Activated T-helper 1 cell treated with anti-CD3 and anti-CD28 coated beads, Interleukin-12 subunit alpha, Interleukin-12 subunit beta, Interleukin-2, Interleukin-4 antibody, amounts not matched to agents 30 ng/mL and 10 ng/mL and 1 ng/mL, durations not matched to agents 14 hours and 24 hours and 36 hours (primary cell): ENCODE measurements at places on chromosomes 7 and 10. TPM values are rescaled to one million over a fixed set of nuclear protein-coding genes. Genes with fewer than 3 reads are reported as not detected.

DNA sequence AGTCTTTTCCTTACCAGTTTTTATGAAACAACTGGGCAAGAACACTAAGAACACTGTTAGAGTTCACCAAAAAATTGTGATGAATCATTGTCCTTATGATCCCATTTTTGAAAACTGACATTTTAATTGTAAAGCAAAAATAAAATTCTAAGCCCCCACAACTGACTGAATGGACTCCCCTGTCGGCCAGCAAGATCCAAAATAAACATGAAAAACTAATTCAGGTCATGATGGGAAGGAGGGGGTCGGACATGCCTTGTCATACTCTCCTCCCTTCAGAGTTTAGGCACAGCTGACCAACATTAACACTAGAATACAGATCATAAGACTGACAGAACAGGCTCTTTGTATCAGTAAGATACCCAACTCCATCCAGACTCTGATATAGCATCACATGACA, 2.0 kb upstream of the RBAK start:
- H3K27me3 ChIP-seq, result no peaks in the 10 kb centered on the region
- H3K27ac ChIP-seq, result no peak overlapping the region
- DNase-seq, result no peak

DNA sequence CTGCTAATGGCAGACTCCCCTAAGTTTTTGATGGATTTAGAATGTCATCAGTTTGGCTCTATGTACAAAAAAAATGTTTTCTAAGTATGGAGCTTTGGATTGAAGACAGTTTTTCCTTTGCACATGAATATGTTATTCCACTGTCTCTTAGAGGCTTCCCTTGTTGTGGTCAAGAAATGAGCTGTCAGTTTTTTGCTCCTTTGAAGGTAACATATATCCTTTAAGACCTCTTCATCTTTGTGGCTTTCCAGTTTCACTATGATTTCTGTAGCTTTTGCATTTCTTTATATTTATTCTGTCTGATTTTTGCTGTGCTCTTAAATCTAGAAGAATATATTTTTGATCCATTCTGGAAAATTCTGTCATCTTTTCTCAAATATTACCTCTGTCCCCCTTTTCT, 15.8 kb upstream of the ODAD2 start:
- peaks cover 16% of the 10 kb centered on the region for H3K27me3 ChIP-seq
- H3K4me1 ChIP-seq, result no peaks in the 10 kb centered on the region
- no peaks in the 10 kb centered on the region for H3K36me3 ChIP-seq
- no peak overlapping the region for H3K4me3 ChIP-seq
- no peak for DNase-seq

DNA sequence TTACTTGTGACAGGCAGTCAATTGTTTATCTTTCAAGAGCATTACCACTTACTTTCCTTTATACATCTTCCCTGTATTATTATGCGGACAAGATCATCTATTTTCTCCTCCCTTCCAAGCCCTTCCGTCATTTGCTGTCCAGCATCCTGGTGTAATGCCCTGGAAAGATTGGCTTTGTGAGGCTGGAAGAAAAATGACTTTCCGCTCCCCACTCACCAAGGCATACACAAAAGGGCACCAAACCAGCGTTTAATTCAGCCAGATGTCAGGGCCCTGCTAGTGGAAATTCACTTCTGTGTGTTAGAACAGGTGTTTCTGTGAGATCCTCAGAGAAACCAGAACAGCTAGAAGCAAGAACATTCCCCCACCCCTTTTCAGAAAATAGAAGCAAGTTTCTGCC, 128.1 kb upstream of the NANOS1 start:
- no peaks in the 10 kb centered on the region for H3K27me3 ChIP-seq
- H3K4me1 ChIP-seq, result no peaks in the 10 kb centered on the region

The PAPSS2 gene
- 0.07 and 0.21 TPM in 2 replicates for total RNA-seq

GRCh38 chr10:52212062-52212461, 102.0 kb upstream of the DKK1 start:
- H3K36me3 ChIP-seq, result no peaks in the 10 kb centered on the region
- H3K27ac ChIP-seq, result no peak overlapping the region
- DNase-seq, result no peak

DNA sequence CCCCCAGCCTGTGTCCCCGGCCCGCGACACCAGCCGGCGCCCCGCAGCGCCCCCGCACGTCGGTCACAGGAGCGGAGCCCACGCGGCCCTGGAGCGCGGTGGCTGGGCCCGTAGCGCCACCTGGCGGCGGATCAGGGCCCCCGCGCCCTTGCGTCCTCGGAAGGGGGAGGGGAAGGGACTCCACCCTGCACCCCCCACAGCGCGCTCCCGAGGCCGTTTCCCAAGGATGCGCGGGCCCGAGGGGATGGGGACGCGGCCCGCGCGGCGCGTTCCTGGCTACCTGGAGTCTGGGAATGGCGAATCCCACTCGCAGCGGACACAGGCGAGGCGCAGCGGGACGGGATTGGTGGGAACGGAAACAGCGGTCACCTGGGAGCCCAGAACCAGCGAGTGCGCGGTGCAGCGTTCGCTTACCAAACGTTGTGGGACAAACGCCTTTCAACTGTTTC, 23.8 kb upstream of the MKI67 start:
- peaks cover 5% of the 10 kb centered on the region for H3K36me3 ChIP-seq
- no peak overlapping the region for H3K27ac ChIP-seq
- H3K4me1 ChIP-seq, result peaks cover 32% of the 10 kb centered on the region
- peak overlapping the region; percentile 76 for H3K4me3 ChIP-seq
